ENCODE measurements at places on chromosomes 11 and 22.

DNA sequence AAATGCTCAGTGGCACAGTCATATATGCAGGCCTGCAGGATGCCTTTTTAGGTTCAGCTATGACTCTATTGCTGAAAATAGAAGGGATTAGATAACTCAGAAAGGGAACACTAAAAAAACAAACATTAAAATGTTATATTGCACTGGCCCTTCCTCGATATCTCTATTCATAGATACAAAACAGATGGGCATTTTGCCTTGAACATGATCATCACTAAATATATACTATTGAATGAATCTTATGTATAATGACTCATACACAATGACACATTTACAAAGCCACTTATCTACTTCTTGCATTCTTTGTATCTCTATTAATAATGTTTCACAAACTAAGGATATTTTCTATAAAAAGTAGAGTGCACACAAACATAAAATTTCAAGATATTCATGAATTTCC lies 2352.8 kb upstream of the RAG2 start:
- no peak for DNase-seq

DNA sequence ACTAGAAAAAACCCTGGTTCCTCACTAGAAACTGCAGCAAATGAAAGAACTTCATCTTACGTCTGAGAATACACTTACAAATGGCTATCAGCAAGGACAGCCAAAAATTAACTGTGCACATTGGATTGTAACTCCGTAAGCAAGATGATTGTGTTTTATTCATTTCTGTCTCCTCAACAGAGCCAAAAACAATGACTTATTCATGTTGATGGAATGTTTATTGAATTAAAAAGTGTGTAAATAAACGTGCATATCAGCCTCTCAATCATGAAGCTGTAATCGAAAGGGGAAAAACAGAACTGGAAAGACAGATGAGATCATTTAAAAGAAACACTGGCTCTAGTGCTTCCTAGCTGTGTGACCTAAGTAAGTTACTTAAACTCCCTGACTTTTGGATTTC lies 307.5 kb upstream of the ZC3H12C start:
- DNase-seq, result no peak

- DNase-seq, result no peak
Observed at GRCh38 chr11:107973641-107974040, 35.1 kb upstream of the CUL5 start.

- no peak for DNase-seq
Observed at GRCh38 chr11:1880746-1881441, 10.8 kb downstream of the PRR33 start.

DNA sequence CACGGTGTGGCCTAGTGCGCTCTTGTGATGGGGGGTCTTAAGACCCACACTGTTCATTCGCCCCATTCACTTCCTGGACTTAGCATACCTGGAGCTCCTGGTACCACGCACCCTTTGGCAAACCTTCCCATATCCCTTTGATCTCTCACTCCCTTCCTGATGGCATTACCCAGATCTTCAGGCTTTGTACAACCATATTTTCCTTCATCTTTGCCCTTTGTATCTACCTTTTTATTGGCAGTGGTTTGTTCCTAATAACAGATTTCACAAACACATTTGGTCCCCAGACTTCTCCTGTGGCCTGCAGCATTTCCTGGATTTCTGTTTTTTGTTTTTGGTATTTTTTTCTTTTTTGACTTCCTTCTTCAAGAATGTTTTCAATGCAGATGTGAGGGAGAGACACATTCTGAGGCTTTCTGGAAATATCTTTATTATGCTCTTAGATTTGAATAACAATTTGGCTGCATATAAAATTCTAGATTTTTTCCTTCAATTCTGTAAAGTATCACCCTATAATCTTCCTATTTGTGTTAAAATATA lies 16.1 kb upstream of the IFITM3 start:
- DNase-seq, result no peak

GRCh38 chr22:36991206-36991605 lies 28.0 kb downstream of the TST start:
- DNase-seq, result no peak

DNA sequence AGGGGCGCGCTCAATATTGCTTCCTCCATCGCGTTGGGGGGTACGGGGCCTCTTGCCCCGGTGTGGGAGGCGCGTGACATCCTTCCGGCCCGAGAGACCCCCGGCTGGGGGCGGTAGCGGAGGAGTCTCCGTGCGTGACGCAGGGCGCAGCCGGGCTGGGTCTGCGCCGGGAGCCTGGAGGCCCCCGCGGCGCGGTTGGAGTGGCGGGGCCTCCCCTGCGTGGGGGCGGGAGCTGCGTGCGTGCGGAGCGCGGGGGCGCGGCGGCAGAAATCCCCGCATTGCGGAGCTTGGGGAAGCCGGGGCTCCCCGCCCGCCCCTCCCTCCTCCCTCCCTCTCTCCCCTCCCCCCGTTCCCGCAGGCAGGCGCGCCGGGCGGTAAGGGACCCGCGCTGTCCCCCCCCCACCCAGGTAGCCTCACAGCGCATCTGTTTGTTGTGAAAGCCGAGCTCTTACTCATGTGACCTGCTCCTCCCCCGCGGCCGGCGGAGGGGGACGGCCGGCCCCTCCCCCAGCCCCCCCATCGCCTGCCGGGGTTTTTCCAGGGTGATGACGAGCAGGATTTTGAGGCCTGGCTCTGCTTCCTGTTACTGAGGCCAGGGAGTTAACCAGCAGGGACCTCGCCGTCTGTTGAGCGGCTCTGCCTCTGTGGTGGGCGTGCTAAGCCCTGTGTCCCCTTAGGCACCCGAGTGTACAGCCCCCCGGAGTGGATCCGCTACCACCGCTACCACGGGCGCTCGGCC lies 1.6 kb downstream of the PIM3 start:
- peak; percentile 72 for DNase-seq

GRCh38 chr11:3867209-3868091 lies 12.0 kb downstream of the STIM1 start:
- no peak for DNase-seq

DNA sequence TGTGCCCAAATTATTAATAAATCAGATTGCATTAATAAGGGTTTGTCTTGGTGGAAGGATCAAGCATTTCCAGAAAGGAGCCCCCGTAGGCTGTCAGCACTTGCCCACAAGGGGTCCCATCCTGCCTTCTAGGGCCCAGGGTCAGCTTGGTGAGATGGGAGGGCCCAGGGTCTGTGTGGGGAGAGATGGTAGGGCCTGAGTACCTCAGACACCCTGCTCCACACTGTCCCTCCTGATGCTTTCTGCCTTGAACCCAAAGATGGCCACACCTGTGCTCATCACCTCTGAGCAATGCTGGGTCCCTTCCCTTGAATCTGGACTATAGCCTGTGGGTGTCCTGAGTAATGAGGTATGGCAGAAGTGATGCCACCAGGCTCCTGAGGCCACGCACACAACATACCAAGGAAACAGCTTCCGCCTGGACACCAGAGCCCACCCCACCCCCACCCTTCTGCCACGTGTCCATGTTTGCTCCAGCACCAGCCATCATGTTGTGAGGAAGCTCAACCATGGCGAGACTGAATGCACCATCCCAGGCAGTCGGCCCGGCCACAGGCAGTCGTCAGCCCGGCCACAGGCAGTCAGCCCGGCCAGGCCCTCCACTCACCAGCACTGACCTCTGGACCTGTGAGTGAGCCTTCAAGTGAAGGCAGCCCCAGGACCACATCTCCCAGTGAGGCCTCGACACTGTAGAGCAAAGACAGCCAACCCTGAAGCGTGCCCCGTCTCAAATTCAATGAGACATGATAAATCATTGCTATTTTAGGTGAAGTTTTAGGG lies 6.8 kb downstream of the BET1L start:
- DNase-seq, result no peak

DNA sequence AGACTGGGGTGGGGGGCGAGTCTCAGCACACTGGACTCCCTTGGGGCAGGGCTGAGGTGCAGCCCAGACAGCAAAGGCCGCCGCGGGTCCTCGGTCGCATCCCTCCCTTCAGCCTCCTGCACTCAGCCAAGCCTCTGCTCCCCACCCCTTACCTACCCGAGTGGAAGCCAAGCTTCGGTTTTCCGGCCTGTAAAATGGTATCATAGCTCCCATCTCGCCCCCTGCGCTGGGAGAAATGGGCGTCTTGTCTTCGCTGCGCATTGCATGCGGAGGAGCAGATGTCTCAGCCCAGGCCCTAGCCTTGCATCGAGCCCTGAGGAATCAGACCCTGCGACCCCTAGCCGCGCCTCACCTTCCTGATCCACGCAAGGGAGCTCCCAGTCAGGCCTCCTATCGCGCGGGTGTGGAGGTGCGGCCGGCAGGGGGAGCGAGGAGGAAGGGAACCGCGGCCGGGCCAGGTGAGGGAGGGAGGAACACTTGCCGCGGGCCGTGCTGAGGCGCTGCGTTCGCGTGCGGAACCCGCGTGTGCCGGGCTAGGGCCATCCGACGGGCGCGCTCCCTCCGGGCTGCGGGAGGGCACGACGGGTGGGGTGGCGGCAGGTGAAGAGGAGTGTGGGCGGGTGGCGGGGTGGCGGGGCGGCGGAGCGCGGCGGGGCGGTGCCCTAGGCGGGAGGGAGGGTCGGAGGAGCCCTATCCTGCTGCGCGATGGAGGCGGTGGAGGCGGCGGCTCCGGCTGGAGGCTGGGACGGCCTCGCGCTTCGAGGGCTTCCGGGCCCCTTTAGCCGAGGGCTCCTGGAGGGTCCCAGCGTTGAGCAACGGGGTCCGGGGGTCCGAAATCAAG lies 4.1 kb upstream of the TBX1 start:
- peak; percentile 23 for DNase-seq

- DNase-seq, result no peak
Observed at GRCh38 chr22:43066844-43067385, 22.3 kb downstream of the TTLL1 start.

DNA sequence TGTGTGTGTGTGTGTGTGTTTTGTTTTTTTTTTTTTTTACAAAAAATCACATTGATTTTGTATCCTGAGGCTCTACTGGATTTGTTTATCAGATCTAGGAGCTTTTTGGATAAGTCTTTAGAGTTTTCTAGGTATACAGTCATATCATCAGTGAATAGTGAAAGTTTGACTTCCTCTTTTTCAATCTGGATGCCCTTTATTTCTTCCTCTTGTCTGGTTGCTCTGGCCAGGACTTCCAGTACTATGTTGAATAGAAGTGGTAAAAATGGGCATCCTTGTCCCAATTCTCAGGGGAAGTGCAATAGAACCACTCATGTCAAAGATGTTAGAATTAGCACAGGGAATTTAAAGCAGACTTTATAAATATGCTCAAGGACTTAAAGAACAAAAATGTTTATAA lies 32.6 kb upstream of the PRDM11 start:
- DNase-seq, result no peak

GRCh38 chr11:68905421-68906360 lies 2.0 kb downstream of the IGHMBP2 start:
- no peak for DNase-seq

DNA sequence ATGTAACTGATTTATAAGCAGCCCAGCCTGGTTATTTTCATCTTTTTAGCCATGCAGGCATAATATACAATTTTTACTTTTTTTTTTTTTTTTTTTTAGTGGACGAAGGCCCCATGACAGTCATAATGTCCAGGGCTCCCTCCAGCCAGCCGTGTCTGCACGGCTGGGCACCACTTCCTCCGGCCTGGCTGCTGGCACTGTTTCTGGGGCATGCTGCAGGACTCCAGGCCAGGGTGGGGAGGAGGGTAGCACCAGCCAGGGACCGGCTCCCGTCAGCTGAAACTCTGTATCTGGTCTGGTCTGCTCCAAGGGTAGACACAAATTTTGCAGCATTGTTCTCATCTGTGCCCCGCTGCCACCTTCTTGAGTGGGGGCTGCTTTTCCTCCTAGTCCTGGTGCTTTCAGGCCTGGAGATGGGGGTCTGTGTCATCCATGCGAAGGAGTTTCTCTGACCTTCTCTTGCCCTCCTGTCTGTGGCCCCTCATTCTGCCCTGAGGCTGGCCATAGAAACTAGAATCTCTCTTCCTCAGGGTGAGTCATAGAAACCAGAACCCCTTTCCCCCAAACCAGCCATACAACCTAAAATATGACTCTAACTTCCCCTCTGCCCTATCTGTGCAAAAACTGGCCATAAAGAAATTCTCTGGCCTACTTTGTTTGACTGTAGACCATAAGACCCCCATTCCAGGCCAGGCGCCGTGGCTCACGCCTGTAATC lies 9.2 kb upstream of the RRP7A start:
- DNase-seq, result no peak

DNA sequence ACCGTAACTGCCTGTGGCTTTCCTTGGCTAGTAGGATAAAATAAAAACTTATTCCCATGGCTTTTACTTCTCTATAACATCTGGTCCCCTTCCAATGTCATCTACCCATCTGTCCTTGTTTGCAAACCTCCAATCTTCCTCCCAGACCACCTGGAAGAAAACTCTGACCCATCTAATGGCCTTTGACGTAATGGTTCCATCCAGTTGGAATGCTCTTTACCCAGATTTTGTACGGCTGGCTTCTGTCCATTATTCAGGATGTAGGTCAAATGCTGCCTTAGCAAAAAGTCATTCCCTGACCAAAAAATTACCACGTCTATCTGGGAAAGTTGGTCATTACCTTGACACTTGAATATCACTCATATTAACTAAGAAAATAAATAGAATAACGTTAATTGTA lies 577.9 kb upstream of the ANO5 start:
- DNase-seq, result no peak

DNA sequence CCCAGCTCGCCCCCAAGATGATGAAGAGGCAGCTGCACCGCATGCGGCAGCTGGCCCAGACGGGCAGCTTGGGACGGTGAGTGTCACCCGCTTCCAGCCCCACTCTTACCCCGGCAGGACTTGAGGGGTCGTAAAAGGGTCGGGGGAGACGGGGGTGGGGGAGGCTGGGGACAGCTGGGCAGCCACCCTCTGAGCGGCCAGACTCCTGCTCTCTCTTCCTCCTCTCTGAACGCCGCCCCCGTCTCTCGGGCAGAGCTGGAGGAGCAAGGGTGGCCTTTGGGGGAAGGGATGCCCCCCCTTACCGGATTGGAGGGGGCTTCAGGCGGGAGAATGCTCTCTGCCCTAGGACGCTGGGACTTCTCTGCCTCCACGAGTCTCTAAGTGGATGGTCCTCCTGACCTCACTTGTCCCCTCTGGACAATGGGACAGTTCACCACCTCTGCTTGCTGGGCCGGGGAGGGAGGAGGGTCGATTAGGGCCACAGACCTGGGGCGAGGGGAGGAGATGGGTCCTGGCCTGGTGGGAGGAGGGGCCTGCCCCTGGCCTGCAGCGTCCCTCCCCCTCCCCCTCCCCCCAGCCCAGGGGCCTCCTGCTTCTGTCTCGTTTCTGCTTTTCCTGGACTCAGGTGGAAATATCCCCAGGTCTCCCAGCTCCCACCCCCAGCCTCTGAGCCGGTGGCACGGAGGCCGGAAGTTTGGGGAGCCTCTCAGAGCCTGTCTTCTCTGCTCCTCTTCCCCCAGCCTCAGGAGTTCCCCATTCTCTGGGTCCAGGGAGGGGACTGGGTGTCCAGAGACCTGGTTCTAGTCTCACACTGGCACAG lies 512 bp downstream of the SH3BP1 start:
- no peak for DNase-seq

DNA sequence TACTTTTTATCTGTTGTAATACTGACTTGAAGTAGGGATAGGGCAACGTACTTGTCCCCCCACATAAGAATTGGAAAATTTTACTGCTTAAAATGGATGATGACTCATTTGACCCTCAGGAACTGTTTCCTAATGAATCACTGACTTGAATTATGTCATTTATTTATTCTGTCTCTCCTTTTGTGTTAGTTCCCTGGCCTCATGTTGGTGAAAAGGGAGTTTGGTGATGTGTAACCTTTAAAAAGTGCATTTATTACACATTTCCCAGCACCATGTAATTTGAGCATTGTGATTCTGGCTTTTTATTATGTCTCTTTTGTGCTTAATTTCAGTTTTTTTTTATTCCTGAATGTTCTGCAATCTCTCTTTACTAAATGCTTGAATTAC lies 20.3 kb upstream of the PGM2L1 start:
- DNase-seq, result no peak

Measured in activated CD8-positive, alpha-beta memory T cell treated with anti-CD3 and anti-CD28 coated beads for 1 hour (primary cell).